ENCODE measurements at places on chromosomes 7 and 10.

DNA sequence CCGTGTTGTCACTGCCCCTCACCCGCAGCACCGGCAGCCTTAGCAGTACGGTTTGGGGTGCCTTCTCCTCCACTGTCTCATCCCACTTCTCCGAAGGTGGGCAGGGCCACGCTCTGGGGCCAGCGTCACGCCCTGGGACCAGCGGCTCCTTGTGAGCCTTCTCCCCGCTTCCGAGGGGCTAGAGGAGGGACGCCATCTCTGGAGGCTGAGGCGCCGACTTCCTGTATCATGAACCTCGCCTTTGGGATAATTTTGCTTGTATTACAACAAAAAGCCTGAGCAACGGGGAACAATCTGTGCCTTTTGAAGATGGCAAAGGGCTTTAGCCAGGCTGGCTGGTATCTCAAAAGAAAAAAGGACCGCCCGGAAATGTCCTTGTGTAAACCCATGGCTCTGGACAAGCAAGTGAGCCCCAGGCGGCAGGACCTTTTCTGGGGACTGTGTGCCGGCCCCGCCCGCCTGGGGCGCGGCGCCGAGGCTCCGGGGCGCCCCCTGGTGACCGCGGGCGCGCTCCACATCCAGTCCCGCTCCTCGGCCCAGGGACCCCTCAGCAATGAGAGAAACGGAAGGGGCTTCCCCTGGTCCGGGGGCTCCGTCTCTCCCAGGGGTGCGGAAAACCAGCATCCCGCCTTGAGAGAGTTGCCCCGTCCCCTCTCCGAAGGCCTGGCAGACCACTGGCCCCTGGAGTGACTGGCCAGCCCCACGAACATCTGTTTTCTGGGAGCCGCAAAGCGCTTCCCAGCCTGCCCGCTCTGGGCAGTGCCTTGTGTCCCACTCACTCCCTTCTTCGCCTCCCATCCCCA lies 3.8 kb downstream of the DEPP1 start:
- peak; percentile 20 for DNase-seq

DNA sequence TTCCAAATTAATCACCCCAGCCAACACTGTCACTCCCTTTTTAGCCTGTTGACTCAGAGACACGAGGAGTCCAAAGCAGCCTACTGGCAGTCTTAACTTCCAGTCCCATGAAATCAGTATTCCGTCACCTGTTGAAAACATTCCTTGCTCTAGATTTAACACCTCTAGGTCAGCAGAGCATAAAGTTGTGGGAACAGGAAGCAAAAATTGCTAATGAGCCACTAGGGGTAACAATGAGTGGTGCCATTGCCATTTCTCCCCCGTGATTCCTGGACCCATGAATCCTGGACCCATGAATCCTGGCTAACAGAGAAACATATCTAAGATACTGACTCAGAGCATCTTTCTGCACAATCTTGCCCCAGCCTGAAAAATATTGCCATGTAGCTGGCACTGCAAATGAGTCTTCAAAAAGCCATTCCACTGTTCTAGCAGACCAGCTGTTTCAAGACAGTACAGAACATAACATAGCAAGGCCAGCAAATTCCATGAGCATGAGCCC lies 252.7 kb upstream of the PTER start:
- no peak for DNase-seq

- DNase-seq = no peak
These were observed 16.9 kb downstream of the PTEN start for GRCh38 chr10:87880336-87880735.

GRCh38 chr7:31874631-31875386 lies 187.8 kb downstream of the PPP1R17 start:
- DNase-seq = no peak

- no peak for DNase-seq
These were observed 7.1 kb downstream of the TASOR2 start for GRCh38 chr10:5691786-5692185.

DNA sequence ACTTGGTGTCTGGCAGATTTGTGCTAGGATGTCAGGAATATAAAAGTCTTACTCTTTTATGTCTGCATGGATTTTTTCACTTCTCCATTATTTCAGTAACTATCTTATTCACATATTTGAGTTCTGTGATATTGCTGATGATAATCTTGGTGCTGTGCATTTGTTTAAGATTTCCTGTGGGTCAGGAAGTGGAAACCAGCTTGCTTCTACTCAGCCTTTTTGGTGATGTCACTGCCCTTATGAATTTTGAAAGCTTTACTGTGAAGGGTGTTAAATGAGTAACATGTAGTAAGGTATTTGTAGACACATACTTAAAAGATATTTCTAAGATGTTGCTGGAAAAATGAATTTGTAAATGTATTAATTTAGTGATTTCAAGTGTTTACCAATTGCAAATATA lies 69.5 kb upstream of the VOPP1 start:
- no peak for DNase-seq

DNA sequence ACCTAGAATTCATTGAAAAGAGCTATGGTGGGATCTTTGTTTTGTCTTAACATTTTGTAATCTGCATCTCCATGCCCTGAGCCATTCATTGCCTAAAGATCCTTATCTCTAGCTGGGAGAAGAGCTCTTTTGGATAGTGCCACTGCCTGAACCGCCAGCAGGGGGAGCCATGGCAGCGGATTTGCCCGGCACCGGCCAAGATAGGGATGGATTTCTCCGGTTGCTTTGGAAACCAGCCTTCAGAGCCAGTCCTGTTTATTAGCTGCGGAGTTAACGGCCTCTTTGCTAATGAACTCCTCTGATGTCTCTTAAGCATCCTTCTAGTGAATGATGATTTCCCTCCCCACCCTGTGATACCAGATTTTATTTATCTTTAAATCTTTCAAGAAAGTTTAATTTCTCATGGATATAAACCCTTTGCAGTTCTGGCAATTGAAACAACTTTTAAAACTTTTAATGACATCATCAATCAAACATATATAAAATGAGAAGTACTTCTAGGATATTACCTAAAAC lies 58.2 kb upstream of the LYZL2 start:
- peak; percentile 55 for DNase-seq

GRCh38 chr10:123455861-123456260 lies 210.3 kb upstream of the GPR26 start:
- DNase-seq = no peak

- no peak for DNase-seq
These were observed 10.7 kb downstream of the ATOH7 start for GRCh38 chr10:68221196-68221595.

- DNase-seq = no peak
These were observed 28.5 kb upstream of the ZMYND11 start for GRCh38 chr10:106740-107139.

- no peak for DNase-seq
These were observed 614.2 kb upstream of the FOXK1 start for GRCh38 chr7:4067874-4068273.

DNA sequence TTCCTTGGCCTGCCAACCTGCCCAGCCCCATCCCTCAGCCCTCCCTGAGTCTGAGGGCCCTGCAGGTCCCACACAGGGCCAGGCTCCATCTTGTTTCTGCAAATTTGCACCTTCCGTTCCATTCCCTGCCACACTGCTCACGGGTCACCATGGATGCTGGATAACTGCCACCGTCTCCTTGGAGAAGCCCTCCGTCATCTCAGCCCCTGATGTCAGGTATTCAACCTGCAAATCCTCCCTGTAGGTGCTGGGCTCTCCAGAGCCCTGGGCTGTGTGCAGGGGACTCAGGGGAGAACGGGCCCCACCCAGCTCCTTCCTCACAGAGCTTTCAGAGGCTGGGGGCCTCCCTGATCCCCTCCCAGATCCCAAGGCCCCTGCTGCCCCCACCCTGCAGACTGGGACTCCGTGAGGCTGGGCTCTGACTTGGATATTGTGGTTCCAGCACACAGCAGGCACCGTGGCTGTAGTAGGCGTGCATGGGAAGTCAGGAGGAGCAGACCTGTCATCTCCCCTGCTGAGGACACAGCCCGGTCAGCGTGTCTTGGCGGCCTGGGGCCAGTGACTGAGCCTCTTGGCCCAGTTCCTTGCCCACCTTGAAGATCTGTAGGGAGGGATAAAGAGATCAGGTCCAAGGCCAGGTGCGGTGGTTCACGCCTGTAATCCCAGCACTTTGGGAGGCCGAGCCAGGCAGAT lies 121.7 kb upstream of the TNRC18 start:
- DNase-seq = no peak

- no peak for DNase-seq
These were observed 23.7 kb upstream of the FOXL3 start for GRCh38 chr7:265998-266850.

- no peak for DNase-seq
These were observed 22.4 kb downstream of the TLL2 start for GRCh38 chr10:96491303-96491702.

GRCh38 chr7:127847641-127848040 lies 183.6 kb downstream of the LRRC4 start:
- no peak for DNase-seq

DNA sequence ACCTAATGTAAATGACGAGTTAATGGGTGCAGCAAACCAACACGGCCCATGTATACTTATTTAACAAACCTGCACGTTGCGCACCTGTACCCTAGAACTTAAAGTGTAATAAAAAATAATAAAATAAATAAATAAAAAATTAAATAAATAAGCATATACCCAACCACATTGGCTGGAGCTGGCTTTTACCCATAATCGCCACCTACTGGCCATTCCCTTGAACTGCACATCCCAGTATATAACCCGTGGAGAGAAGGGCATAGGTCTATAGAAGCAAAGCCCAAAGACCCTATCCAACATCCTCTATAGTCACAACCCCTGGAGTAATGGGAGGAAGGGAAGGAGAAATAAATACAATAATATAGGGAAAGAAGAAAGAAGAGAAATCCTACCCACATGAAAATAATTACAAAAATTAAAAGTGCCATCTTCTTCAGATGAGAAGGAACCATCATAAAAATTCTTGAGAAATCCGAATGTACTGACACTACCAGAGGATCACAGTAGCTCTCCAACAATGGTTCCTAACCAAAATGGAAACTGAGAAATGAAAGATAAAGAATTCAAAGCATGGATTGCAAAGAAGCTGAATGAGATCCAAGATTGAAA lies 65.6 kb downstream of the TWIST1 start:
- peak; percentile 7 for DNase-seq

- no peak for DNase-seq
These were observed 4.5 kb upstream of the DGKI start for GRCh38 chr7:137850972-137851945.

GRCh38 chr7:81013083-81013817 lies 94.4 kb upstream of the SEMA3C start:
- DNase-seq = no peak

- DNase-seq = peak; percentile 23
These were observed 111.5 kb downstream of the CCNY start for GRCh38 chr10:35447693-35448407.

DNA sequence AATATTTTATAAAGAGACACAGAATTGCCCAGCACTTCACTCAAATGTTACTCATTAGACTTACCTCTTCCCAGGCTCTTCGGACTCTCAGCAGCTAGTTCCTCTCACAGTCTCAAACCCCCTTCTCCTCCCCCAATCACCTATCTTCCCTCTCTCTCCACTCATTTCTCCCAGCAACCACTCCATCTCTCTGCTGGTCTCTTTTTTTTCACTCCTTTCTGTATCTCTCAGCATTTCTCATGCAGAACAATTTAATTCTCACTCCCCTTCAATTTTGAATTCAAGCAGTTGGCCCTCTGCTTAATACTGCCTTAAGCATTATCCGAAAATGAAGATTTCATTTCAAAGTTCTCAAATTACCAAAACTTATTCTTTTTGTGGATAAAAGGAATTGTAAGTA lies 34.4 kb upstream of the CAV2 start:
- DNase-seq = no peak

DNA sequence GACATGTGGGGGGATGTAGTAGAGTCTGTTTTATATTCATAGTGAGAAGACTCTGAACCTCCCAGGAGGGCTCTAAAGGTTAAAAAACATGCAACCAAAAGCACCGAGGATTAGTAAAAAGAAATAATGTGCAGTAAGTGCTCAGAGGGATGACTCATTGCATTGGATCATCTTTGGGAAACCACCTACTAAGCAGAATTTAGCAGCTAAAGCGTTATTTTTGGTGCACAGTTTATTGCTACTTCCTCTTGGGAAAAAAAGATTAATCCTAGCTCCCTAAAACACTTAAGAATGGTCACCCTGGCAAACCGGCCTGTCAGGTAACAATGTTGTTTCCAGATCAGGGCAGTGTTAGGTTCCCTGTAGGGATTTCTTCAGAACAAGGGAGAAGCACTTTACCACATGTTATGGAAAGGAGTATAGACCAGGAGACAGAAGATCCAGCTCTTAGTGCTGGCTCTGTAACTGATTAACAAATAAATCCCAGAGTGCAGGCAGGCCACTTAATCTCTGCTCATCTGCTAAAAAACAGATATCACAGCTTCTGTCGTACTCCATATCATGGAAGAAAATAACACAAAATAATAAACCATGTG lies 44.8 kb upstream of the FAM133B start:
- DNase-seq = no peak

GRCh38 chr10:82358486-82359099 lies 483.6 kb downstream of the NRG3 start:
- DNase-seq = no peak

DNA sequence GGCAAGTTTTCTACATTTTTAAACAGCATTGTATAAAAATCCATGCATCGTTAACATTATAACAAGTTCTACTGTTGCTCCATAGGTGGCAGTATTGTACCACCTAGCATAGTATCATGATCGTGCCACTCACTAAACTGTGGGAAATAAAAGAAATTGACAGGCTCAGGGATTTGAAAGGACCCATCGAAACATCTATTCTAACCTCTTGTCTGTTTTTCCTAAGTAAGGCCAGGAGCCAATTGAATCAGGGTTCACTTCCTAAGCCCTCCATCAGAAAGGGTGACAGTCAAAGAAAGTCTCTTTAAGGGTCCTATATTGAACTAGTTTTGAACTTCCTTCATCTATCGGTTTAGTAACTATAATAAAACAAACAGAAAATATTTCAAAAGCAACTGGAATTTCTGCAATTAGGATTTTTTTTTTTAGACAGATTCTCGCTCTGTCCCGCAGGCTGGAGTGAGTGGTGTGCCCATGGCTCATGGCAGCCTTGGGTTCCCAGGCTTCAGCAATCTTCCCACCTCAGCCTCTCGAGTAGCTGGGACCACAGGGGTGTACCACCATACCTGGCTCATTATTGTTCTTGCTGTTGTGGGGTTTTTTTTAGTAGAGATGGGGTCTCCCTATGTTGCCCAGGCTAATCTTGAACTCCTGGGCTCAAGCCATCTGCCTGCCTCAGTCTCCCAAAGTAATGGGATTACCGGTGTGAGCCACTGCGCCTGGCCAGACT lies 9.4 kb downstream of the HACD1 start:
- no peak for DNase-seq

- DNase-seq = no peak
These were observed 142.6 kb upstream of the CAV2 start for GRCh38 chr7:116356979-116357378.

DNA sequence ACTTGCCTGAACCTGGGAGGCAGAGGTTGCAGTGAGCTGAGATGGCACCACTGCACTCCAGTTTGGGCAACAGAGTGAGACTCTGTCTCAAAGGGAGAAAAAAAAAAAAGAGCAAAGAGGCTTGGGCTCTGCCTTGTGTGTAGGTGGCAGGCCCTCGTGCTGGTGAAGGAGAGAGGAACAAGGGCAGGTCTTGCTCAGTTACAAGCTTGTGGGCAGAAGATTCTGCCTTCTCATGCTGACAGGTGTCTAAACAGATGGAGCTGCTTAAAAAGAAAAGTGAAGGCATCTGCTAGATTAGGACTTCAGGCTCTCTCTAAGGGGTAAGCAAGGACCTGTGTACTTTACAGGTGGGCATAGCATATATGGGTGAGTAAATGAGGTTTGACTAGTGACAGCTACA lies 65.5 kb upstream of the TRIM8 start:
- no peak for DNase-seq
